ENCODE measurements at places on chromosomes 16 and 17. TPM values are rescaled to one million over a fixed set of nuclear protein-coding genes. Genes with fewer than 3 reads are reported as not detected.

DNA sequence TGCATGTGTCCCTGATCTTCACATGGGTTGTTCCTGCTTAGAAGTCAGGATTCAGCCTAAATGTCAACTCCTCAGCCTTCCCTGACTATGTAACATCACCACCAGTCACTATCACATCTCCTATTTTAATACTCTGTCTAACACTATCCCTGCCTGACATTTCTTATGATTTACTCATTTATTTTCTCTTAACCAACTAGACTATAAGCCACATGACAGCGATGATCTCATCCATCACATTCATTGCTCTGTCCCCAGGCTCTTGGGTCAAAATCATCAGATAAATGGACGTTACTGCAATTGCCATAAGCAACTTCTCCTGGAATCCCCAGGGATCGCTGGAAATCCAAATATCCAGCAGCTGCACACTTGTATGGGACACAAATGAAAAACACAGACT, 15.7 kb downstream of the CDRT4 start:
- DNase-seq, result no peak

DNA sequence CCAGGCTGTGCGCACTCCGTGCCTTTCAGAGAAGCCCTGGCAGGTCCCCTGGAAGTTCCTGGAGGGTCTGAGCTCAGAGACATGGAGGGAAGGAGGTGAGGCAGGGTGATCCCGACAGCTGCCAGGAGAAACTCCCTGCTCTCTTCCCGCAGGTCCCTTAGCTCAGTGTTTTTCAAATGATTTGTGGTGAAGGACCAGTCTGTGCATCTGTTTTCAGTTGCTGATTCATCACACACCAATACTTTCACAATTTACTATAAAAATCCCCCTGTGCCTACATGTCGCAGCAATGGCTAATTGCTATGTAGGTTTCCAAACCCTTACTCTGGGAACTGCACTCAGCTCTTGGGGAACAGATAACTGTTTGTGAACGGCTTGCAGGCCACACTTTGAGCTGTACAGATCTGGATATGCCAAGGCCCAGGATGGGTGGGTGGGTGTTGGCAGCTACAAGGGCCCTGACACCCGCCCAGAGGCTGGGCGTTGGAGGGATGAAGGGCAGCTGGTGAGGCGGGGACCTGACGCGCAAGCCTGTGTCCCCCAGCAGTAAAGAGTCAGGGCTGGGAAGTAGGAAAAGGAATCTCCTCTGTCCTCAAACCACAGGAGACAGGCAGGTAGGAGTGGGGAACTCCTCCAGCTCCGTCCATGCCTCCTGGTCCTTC, 20.5 kb upstream of the EMP2 start:
- DNase-seq, result no peak

- DNase-seq, result peak; percentile 93
These were observed 11.0 kb downstream of the HEXIM2 start for GRCh38 chr17:45172541-45173286.

DNA sequence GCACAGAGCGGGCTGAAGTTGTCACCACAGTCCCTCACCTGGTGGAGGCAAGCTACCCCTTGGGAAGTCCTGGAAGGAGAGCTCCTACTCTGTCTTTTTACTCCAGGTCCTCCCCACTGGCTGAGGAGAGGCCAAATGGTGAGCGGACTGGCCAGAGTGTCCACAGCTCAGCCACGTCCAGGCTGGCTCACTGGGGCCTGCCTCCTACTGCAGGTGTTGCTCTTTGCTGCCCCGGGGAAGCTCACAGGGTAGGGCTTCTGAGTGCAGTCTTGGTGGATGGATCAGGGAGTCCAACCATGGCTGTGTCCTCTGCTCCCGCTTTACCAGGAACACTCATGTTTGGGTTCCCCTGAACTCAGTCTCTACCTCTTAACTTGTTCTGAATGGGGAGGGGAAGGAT, 2.7 kb downstream of the B9D1 start:
- no peak for DNase-seq

- DNase-seq, result no peak
These were observed 68.0 kb upstream of the SIAH1 start for GRCh38 chr16:48452991-48453760.

GRCh38 chr17:71869293-71869692, 251.5 kb upstream of the SOX9 start:
- no peak for DNase-seq

DNA sequence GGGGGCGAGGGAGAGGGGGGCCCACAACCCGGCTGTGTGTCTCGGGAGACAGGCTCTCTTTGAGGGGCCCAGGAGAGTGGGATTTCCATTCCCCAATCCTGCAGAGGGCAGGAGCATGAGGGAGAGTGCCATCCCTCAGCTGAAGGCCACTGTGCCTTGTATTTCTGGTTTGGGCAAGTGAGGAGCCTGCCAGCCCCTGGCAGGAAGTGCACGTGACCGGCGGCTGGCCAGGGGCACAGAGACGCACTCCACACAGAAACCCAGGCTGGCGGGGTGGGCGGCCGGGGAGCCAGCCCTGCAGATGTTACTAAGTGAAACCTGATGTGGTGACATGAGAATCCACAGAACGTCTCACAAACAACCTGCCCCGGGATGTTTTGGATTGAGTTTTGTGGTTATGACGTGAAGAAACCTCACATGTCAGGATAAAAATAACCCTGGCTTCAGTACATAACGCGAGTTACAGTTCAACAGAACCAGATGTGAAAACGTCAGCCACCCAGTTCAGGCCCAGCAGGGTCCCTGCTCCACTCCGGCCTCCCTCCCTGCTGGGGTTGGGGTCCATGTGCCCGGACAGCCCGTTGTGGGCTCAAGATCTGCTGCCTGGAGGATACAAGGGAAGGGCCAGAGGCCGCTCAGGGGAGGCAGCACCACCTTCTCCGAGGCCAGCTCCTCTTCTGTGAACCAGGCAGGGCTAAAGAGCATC, 51.7 kb upstream of the MTSS2 start:
- DNase-seq, result peak; percentile 94

GRCh38 chr17:59807892-59808509, 84.7 kb downstream of the TUBD1 start:
- DNase-seq, result no peak

GRCh38 chr16:445566-445965, 20.1 kb downstream of the RAB11FIP3 start:
- no peak for DNase-seq

- no peak for DNase-seq
These were observed 8.0 kb downstream of the TSR3 start for GRCh38 chr16:1343428-1344242.

DNA sequence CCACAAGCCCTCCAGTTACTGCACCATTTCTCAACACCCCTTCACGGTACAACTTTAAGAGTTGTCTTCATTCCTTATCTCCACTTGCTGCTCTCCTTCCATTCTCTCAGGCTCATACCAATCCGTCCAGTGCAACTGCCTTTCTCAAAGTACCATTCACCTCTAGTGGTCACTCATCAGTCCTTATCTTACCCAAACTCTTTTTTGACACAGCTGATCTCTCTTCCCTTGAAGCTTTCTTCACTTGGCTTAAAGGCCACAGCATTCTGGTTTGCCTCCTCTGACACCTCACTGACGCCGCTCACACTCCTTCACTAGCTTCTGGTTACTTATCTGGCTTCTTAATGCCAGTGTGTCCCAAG, 24.9 kb downstream of the UBE2G1 start:
- no peak for DNase-seq

GRCh38 chr17:4968486-4969046, 949 bp upstream of the SPAG7 start:
- no peak for DNase-seq

GRCh38 chr16:83911290-83911689, 12.4 kb downstream of the MLYCD start:
- DNase-seq, result no peak

DNA sequence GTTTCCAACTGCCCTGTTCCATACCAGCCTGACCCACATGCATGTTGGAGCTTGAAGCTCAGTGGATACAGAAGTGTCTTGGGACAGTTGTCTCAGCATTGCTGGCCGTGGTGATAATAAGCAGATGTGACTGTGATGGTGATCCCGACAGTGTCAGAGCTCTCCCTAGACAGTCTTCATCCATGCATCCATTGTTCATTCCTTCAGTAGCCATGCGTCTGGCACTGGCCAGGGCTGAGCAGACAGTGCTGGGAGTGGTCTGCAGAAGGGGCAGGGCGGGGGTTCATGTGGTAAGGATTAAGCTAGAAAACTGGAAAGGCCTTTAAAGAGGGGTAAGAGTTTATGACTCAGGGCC, 68.1 kb downstream of the GNAO1 start:
- no peak for DNase-seq

- no peak for DNase-seq
These were observed 59.0 kb downstream of the PHKB start for GRCh38 chr16:47519996-47520679.

DNA sequence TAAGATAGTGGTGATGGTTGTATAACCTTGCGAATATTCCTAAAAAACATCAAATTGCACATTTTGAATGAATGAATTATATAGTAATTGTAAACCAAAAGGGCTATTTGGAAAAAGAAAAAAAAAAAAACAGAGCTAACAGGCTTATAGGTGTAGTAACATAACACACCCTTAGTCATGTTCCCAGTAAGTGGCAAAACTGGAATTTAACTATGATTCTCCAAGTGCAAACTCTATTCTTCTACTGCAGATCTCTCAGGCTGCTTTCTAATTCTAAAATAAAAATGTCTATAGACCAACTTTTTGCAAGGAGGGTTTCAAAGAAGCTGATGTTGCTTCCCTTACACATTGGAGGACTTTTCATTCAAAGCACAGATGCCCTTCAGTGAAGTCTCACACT, 293.2 kb upstream of the MON1B start:
- DNase-seq, result no peak

- peak; percentile 68 for DNase-seq
These were observed at the start of gene CIAO3 for GRCh38 chr16:740764-741505. Gene CIAO3 (minus strand): TSS chr16:740997. CDS start chr16:740985, 12 bp downstream.

DNA sequence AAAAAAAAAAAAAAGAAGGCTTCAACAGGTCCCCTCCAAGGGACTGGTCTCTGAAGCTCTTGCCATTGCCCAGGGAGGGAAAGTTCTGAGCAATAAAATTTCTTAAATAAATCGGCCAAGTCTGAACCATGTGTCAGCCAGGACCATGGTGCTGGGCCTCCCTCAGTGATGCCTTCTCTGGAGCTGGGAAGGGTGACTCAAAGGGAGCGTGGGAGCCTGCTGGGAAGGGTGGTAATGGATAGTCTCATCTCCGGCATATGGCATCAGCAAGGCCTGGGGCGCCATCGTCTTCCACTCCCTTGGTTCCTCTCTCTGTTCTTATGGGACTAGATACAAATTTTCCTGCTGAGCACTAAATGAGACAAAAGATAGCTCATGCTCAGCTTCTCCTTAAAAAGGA, 2.3 kb downstream of the VKORC1 start:
- DNase-seq, result no peak

GRCh38 chr16:11202260-11203091, 53.5 kb downstream of the SOCS1 start:
- no peak for DNase-seq

DNA sequence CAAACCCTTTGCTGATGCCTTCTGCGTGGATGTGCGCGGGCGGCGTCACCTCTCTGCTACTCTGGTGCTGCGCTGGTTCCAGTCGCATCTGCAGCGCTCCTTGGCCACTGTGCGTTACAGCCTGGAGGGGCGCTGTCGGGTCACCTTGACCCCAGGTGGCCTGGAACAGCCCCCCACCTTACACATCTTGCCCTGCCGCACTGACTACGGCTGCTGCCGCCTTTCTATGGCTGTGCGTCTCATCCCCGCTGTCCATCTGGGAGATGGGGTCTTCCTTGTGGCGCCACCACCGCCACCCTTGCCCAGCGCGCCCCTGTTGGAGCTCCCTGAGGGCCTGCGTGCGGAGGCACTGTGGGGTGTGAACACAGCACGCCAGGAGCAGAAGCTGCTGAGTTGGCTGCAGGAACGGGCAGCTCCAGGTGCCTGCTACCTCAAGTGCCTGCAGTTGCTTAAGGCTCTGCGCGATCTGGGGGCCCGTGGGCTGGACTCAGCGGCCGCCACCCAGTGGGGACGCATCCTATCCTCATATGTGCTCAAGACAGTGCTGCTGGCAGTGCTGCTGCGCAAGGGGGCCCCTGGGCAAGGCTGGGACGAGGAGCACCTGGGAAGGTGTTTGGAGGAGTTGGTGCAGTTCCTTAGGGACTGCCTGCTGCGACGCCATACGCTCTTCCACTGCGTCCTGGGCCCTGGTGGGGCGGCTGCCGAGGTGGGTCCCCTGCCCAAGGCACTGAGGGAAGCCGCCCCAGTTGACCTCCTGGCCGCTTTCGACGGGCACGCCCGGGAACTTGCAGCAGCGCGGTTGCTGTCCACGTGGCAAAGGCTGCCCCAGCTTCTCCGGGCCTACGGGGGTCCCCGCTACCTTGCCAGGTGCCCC, 1.6 kb downstream of the ITPRIPL2 start:
- no peak for DNase-seq

GRCh38 chr17:27489045-27489715, 32.9 kb downstream of the KSR1 start:
- DNase-seq, result peak; percentile 87

DNA sequence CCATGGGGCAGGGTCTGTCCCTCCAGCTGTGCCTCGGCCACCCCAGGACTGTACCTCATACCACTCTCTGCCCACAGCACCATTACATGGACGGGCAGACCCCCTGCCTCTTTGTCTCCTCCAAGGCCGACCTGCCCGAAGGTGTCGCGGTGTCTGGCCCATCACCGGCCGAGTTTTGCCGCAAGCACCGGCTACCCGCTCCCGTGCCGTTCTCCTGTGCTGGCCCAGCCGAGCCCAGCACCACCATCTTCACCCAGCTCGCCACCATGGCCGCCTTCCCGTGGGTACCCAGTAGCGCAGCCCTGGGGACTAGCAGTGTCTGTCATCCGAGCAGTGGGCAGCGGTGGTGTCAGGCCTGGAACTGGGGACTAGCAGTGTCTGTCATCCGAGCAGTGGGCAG, 2.6 kb upstream of the RHBDL1 start:
- no peak for DNase-seq

GRCh38 chr17:1351971-1352370, 48.1 kb downstream of the YWHAE start:
- no peak for DNase-seq

DNA sequence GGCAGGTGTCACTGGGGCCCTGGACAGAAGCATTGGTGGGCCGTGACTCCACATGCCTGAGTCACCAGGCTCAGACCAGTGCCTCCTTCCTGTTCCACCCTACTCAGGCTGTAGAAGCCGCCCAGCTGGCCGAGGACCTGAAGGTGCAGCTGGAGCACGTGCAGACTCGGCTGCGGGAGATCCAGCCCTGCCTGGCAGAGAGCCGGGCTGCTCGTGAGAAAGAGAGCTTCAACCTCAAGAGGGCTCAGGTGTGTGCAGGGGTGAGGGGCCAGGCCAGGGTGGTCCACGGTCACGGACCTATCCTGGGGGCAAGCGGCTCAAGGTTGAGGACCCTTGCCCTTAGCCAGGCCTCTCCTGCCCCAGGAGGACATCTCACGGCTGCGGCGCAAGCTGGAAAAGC, 9.6 kb downstream of the RNF40 start:
- no peak for DNase-seq

CARD14 gene
- total RNA-seq, result 57.3 TPM

RGS11 gene
- 0.08 TPM for total RNA-seq

RAB34 gene
- 76.6 TPM for total RNA-seq

KRT28 gene
- not detected for total RNA-seq

CLEC18B gene
- total RNA-seq, result not detected

IRX5 gene
- total RNA-seq, result 64.5 TPM

ATP2A1 gene
- total RNA-seq, result 0.17 TPM

CNGB1 gene
- total RNA-seq, result not detected

MT1M gene
- total RNA-seq, result 20.0 TPM

CCL16 gene
- not detected for total RNA-seq

PLXDC1 gene
- total RNA-seq, result 8.1 TPM

Data from lower leg skin (tissue), 4 donors.